GM13977 (cell line): ENCODE measurements at places on chromosomes 5 and 9.

DNA sequence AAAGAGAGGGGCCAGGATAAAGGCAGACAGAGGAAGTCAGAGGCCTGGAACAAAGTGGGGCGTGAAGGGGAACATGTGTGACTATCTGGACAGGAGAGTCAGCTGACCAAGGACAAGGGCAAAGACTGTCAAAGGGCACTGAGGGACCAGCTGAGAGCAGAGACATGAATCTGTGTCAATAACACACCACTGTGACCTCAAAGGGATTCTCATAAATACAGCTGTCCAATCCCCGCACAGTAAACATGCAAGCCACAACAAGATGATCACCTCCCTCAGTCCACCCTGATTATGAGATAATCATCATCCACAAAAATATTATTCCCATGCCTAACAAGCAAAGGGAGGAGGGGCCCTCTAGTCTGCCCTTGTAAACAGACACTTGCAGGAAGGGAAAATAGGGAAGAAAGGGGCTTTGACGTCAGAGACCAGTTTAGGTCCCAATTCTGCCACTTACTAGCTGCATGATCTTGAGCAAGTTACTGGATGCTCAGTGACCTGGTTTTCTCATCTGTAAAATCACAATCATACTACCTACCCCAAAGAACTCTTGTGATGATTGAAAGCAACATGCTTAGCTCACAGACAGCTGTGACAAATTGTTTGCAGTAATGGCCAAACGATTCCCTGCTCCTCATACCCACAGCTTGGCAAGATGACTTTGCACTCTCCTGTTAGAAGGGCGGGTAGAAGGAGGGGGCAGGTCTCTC lies 41.8 kb downstream of the RAPGEF1 start:
- no peak for DNase-seq

GRCh38 chr5:73415171-73415570 lies 33.4 kb downstream of the FOXD1 start:
- DNase-seq, result no peak

GRCh38 chr5:165304193-165304827 lies 1798.9 kb downstream of the MAT2B start:
- no peak for DNase-seq

DNA sequence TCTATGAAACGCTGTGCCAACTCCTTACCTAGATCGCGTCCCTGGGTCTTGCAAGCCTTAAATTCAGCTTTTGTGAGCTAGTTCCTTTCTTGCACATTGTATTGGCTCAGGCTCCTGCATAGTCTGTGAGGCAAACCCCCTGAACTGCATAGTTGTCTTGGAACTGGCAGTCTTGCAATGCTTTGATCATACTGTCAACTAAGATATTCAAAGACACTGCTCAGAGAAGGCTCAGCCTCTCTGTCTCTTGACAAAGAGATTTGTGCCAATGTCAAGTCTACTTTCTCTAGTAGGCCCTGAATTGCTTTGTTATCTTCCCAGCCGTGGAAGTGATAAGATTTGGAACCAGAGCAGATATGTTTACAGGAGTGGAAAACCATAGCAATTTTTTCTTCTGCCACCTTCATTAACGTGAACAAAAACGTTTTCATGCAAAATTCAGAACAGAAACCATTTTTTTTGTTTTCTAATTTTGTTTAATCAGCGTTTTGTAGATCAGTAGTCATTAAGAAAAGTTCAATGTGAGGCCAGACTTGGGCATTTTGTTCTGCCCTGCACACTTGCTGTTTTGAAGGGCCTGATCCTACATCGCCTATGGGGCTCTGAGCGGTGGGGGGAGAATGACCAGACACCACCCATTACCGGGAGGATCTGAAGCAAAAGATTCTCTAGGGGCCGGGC lies 27.6 kb upstream of the ENTREP1 start:
- DNase-seq, result no peak

DNA sequence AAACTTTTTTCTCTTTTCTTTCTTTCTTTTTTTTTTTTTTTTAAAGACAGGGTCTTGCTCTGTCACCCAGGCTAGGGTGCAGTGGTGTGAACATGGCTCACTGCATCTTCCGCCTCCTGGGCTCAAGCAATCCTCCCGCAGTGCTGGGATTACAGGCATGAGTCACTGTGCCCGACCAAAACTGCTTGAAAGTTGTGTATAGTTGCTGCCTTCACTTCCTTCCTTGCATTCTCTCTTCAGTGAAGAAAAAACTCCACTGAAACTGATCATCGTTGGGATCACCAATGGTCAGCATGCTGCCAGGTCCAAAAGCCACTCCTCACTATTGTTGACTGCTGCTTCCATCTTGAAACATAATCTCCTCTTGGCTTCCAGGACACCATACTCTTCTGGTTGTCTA lies 66.6 kb upstream of the CTNNA1 start:
- no peak for DNase-seq
